ENCODE measurements at places on chromosomes 2 and 18.

- DNase-seq, result peak; percentile 76
Measured at GRCh38 chr2:74206180-74206688, 7.8 kb downstream of the MTHFD2 start.

- DNase-seq, result no peak
Measured at GRCh38 chr18:36128907-36129299, 237 bp downstream of the SLC39A6 start.

DNA sequence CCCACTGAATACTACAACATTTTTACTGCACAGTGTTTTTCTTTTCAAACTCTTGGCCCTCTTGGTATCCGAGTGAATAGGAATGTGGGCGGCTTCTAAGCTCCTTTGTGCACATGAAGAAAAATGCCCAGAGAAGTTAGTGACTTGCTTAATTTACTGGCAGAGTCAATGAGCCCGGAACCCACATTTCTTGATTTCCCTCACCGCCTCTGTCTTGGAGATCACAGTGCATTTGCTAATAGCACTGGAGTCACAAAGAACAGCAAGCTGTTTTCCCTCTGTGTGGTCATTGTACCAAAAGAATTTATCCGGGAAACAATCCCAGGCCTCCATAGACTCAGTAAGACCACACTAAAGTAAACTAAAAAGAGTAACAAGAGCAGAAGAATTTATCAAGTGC lies 18.9 kb downstream of the STON1 start:
- DNase-seq, result no peak

GRCh38 chr2:226174390-226174789 lies 625.2 kb downstream of the IRS1 start:
- DNase-seq, result no peak

GRCh38 chr2:135208016-135208415 lies 155.9 kb downstream of the RAB3GAP1 start:
- no peak for DNase-seq

DNA sequence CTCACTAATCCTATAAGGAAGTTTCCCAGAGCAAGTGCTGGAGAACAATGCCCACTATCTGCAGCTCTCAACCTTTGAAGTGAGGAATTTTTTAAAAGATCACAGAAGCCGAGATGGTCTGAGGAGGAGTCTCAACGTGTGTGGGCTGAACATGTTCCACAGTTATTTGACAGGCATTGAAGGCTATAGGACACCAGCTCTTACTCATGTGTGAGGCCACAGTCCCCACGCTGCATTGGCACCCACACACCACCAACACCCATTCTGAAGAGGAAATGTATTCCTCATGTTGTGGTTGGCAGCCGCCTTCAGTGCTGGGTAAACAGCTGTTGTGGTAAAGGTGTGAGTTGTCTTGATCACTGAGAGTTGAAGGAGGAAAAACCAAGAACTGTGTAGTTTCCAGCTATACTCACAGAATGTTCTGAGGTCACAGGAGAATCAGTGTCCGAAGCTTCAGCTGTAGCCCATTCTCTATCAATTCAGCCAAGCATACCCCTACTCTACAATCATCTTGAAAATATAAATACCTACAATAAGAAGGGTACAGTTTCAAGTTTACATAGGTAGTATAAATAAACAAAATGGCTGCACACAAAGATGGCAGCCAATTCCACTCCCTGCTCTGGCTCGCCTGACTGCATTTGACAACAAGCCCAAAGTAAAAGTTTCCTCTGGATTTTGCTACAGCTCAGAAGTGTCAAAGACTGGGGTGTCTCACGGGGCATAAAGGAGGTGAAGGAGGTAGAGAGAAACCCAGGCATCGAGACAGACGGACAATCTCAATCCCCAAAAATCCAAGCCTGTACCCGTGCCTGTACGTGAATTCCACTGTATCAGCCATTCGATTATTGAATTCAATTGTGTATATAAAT lies 12.1 kb downstream of the CD226 start:
- DNase-seq, result peak; percentile 86

DNA sequence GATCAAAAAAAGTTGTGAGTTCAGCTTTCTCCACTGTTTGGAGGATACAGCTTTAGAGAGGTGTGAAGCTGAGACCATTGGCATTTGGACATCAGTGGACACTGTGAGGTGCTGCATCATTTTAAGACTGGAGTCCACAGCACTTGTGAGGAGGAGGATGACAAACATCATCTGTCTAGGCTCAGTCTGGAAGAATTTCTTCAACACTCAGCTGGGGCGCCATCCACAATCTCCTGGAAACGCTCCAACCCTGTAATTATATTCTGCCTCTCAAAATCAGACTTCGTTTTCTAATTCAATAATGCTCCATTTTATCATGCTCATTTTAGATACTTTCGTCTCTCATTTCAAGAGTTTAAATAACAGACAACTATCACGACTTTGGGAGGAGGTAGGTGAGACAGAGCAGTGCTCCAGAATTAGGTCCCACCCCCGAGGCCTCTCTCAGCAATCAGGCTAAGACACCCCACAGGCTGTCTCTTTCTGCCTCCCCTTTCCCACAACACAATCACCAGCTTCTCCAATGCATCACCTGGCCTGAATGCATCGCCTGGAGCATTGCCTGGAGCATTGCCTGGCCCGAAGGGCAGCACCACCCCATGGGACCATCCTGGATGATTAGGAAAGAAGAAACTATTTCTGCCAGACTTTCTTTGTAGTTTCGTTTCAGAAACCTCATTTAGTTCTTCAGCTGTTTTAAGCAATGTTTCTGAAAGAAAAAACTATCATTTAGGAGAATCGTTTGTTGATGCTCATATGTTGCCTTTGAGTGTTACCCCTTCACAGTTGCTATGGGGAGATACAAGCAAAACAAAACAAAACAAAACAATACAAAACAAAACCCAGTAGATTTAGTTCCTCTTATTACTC lies 37.0 kb upstream of the DPP10 start:
- no peak for DNase-seq

DNA sequence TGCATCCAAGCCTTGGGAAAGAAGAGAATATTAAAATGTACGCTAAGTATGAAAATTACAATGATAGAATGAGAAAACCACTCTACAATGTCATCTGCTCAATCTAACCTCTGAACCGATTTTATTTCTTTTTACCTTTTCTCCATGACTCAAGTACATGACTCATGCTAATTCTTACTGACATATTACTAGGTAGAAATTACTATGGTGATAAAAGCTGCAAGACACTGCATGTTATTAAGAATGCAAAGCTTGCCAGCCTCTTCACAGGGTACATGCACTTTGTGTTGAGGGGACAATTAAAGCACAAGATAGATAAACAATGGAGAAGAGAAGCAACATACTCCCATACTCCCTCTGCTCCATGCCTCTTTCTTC lies 20.7 kb downstream of the SFT2D3 start:
- no peak for DNase-seq

DNA sequence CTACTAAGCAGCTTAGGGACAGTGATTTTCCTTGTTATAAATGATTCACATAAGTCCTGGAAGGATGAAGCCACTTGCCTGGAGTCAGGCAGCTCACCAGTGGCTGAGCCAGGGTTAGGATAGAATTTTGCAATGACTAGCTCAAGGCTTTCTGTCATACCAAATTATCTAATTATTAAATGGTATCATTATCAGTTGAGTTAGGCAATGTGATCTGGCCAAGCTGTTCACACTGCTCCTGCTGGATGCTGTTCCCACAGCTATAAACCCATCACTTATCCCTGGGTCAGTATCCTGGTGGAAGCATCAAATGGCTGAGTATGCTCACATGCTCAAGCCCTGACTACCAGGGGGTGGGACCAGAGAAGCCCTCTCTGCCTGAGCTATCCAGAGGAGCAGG lies 235.2 kb downstream of the MTX2 start:
- DNase-seq, result no peak

GRCh38 chr2:206920951-206921350 lies 18.4 kb upstream of the CPO start:
- DNase-seq, result no peak

GRCh38 chr2:73885406-73885805 lies 7.4 kb upstream of the ACTG2 start:
- no peak for DNase-seq

DNA sequence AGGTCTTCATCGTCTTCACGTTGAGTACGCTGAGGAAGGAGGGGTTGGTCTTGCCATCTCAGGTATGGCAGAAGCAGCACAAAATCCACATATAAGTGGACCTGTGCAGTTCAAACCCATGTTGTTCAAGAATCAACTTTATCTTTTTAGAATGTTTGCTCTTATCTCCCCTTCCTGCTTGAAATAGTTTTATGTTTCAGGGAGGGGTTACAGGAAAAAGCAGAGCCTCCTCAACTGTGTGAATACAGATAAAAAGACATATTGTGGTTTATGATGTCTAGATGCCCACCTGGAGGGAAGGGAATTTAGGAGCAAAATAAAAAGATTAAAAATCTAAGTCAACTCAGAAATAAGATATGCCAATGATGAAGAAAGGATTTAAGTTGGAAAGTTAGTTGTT lies 75.9 kb downstream of the VRK2 start:
- no peak for DNase-seq

- no peak for DNase-seq
Measured at GRCh38 chr2:213846856-213847255, 562.6 kb downstream of the SPAG16 start.

GRCh38 chr2:172965433-172966212 lies 110.0 kb upstream of the MAP3K20 start:
- DNase-seq, result no peak

GRCh38 chr2:61732787-61733186 lies 121.1 kb downstream of the FAM161A start:
- DNase-seq, result no peak

GRCh38 chr18:957829-958228 lies 53.2 kb downstream of the ADCYAP1 start:
- DNase-seq, result no peak

- no peak for DNase-seq
Measured at GRCh38 chr2:104871972-104872865, 18.3 kb downstream of the POU3F3 start.

DNA sequence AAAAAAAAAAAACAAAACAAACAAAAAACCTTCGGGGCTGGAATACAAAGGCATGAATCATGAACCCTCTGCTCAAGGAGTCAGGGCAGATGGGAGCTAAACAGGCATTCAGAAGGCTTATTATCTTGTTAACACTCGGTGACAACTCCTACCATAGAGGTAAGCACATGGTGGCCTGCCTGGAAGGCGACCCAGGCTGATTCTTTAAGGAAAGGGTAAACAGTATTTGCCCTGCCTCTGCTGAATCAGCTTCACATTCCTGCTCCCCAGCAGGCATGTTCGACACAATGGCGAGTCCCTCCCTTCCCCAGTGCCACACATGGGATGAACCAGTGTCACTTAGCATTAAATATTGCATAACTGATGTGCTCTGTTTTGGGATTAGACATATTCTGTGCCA lies 191.9 kb downstream of the ARL4C start:
- no peak for DNase-seq

DNA sequence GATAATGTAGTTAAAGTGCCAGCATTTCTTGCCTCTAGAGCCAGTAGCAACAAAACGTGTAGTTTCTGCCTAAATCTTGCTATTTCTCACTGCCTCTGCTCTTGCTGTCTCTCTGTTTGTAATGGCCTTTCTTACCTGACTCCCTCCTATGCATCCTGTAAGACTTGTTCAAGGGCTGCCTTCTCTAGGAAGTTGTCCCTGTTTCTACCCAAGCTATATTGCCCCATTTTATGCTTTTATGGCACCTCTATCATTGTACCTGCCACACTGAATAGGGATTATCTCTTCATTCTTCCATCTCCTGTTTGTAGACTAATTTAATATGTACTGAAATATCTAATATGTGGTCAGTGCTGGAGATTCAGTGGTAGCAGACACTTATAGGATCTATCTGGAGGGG lies 49.2 kb downstream of the PLCL1 start:
- no peak for DNase-seq

- no peak for DNase-seq
Measured at GRCh38 chr18:76459687-76460350, 35.2 kb downstream of the ZNF516 start.

DNA sequence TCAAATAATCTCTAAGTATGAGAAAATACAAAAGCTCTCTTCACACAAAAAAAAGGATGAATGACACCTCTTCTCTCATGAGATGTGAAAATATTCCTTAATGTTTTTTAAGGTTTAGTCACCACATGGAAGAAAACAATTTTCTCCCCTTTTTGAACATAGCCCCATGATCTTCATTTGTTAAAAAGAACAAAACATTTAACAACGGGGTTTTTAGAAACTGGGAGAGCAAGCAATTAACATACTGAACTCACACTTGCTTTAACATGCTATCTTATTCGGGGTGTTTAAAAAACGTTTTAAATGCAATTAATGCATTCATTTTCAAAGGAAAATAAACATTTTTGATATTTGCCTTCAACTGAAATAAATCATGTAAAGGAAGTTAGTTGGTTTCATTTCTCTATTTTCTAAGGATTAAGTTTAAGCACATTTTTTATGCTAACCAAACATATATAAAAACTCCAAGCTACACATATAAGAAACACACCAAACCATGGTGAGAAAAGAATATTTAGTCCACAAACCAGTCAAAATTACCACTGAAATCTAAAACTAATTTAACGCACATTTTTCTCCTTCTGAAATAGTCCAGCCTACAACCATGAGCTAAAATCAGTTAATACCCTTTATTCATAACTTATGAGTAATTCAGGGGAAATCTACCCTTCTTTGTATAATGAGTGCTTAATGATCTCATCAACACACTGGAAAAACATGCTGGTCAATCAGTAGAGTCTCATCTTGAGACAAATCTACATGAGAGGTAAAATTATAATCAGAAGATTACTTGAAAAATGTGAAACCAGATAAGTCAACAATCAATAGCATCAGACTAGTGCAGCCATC lies 8.2 kb downstream of the FBXO11 start:
- DNase-seq, result no peak

DNA sequence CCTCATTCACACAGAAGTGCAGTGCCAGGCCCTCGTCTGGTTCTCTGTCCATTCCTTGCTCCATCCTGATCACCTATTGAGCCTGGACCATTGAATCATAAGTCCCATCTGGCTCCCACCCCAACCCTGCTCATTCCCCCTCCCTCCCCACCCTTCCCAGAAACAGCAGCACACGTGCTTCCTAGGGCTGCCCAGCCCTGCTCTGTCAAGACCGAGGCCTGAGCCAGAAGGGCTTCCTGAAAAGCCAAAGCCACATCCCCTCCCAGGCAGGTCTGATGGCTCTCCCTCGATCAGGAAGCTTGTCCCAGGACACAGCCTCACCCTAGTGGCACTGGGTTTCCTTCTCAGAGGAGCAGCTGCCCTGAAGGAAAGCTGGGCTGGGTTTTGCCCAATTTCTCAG lies 79.8 kb upstream of the FZD7 start:
- no peak for DNase-seq

- no peak for DNase-seq
Measured at GRCh38 chr2:202671317-202672035, 36.7 kb downstream of the FAM117B start.
